CD4-positive, alpha-beta T cell treated with Interleukin-4 for 4 hours (primary cell): ENCODE measurements at places on chromosomes 5 and 9.

DNA sequence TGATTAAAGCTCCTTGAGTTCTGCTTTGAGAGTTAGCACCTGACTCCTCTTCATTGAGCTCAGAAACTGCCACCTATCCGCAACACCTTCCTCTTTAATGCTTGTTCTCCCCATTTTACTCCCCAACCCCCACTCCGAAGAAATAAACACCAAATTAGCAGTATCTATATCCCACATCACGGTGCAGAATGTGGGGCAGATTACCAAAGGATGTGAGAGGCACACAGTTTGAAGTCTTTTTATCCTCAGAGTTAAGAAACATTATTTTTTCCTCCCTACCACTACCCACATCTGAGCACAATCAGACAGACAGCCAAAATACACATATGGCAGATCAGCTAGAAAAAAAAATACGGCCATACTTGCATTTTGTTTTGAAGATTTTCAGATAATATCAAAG lies 26.1 kb upstream of the IL7R start:
- DNase-seq, result peak; percentile 83

DNA sequence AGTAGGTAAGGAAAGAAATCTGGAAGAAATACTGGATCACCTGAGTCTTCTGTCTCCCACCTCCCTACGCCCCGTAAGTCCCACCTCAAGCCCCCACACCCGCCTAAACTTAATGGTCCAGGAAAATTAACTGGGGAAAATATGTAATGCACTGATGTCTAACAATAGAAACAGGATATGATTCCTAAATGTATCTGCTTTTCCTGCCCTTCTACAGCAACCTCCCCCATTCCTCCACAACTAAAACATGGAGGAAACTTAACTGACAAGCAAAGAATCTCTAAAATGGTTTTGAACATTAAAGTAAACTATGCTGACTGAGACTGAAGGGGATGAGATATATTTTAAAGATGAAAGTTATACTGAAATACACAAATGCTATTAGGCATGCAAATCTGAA lies 10.4 kb downstream of the RFX3 start:
- no peak for DNase-seq

- DNase-seq, result no peak
These were observed 135.4 kb upstream of the SPEF2 start for GRCh38 chr5:35482167-35482755.

DNA sequence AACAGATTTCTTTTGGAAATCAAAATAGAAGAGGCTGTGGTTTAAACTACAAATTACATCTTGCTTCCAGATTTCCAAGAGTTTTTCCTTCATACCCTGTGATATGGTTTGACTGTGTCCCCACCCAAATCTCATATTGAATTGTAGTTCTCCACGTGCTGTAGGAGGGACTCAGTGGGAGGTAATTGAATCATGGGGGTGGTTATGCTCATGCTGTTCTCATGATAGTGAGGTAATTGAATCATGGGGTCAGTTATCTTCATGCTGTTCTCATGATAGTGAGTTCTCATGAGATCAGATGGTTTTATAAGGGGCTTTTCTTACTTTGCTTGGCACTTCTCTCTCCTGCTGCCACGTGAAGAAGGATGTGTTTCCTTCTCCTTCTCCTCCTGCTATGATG lies 687.0 kb upstream of the ZNF608 start:
- DNase-seq, result no peak

DNA sequence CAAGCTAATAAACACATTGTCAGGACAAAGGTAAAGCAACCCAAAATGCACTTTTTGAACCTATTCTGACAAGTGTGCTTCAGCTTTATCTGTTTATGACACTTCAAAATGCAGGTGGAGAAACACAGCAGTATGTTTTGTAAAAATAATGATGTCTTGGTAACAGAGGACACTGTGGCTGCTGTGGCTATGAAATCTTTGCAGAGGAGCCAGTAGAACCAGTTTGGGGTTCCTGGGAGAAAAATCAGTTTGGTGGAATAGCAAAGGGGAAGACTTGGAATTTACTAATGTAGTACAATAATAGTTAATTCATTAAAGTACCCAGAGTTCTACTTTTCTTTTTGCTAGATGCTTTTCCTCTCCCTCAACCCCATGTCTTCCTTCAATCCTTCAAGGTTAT lies 40.6 kb downstream of the SIL1 start:
- no peak for DNase-seq

- DNase-seq, result no peak
These were observed 3.8 kb downstream of the DMRT2 start for GRCh38 chr9:1053986-1054425.

- no peak for DNase-seq
These were observed 115.9 kb downstream of the PIK3R1 start for GRCh38 chr5:68331192-68332079.

DNA sequence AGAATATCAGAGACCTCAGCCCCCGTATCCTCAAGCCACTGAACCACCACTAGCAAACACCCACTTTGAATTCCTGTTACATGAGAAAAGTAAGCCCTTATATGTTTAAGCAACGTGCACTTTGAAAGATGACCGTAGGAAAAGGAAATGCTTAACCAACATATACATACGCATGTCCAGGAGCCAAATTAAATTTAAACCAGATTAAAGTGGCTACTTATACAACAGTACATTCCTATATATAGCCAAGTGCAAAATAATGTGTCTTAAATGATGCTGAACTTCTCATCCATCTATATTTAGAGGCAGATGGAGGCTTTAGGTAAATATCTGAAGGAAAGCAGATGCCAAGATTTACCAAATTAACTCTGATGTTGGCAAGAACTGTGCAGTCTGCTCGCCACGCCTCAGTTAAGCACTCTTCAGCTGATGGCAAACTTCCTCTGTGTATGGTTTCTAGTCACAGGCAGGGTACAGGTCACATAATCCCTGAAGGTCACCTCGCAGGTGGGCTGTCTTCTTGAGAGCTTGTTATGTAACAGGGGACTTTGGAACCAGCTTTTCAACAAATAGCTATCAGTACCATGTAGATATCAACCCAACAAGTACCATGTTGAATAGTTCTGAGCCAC lies 8.6 kb downstream of the GCNT4 start:
- DNase-seq, result no peak

DNA sequence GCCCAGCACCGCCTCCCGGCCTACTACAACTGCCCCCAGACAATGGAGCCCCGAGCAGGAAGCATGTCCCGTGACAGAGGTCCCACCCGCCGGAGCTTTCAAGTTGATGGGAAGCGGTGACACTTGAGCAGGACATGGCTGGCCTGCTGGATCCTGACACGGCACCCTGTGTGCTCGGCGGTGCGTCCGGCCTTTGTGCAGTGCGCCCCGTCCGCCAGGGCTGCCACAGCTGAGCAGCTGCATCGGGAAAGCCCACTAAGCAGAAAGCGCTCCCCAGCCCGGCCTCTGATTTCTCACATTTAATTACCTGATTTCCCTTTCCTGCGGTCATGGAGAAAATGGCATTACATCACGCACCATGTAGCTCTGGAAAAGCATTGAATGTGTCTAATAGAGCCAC lies 611.9 kb downstream of the IRX1 start:
- no peak for DNase-seq

- DNase-seq, result no peak
These were observed 17.9 kb downstream of the COL27A1 start for GRCh38 chr9:114172981-114173833.

DNA sequence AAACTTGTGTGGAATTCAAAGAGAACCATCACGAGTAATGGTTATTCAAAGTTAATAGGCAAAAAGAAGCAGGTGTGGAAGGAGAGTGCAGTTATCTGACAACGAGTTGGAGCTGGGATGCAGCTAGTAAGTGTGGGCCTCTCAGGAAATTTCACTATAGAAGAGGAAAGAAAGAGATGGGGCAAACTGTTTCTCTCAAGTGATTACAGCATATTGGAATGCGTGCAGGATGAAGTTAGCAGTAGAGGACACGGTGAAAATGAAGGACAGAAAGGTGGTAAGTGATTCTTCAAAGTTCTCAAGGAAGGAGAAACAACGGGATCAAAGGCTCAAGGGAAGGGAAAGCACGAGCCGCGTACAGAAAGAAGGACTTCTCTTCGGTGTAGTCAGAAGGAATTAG lies 84.0 kb downstream of the ADAMTS12 start:
- no peak for DNase-seq

GRCh38 chr5:115816226-115817081 lies at the start of gene CDO1:
Gene CDO1, minus strand, starts transcription at chr5:115816659. Its CDS starts 262 bp downstream, at chr5:115816397.
- DNase-seq, result no peak

DNA sequence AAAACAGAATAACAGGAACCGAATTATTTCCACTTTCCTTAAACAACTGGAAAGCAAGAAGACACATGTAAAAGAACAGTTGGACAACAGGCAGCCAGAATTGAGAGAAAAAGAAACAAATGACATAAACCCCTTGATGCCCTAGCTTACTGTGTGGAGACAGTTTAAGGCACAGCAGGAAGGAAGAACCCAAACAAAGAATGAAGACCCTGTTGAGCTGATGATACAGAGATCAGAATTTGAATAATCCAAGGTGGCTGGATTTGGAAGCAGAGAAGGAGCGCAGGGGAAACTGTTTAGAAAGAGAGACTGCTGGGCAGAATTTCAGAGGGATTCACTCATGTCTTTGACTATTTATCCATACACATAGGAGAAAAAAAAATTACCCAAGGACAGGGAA lies 316.3 kb upstream of the POU5F2 start:
- no peak for DNase-seq

- no peak for DNase-seq
These were observed 121.2 kb upstream of the ST8SIA4 start for GRCh38 chr5:101024299-101024698.

GRCh38 chr5:5460311-5460710 lies 37.8 kb downstream of the ICE1 start:
- no peak for DNase-seq

GRCh38 chr5:109028608-109029299 lies 281.1 kb downstream of the FER start:
- DNase-seq, result no peak

DNA sequence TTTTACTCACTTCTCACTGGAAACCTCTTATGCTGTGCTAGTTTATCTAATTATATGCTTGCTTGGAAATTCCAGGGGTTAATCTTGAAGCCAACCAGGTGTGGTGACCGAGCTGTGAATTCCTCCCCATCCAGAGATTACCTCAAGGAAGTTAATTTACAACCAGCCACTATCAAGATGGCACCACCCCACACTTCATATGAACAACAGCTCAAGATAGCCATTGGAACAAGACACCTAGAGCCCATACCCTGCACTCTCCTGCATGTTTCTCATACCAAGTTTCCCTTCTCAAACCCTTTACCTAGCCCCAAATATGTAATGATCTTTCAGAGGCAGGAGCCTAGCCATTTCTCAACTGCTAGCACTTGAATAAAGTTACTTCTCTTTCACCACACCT lies 2156.9 kb upstream of the C9orf72 start:
- DNase-seq, result no peak

DNA sequence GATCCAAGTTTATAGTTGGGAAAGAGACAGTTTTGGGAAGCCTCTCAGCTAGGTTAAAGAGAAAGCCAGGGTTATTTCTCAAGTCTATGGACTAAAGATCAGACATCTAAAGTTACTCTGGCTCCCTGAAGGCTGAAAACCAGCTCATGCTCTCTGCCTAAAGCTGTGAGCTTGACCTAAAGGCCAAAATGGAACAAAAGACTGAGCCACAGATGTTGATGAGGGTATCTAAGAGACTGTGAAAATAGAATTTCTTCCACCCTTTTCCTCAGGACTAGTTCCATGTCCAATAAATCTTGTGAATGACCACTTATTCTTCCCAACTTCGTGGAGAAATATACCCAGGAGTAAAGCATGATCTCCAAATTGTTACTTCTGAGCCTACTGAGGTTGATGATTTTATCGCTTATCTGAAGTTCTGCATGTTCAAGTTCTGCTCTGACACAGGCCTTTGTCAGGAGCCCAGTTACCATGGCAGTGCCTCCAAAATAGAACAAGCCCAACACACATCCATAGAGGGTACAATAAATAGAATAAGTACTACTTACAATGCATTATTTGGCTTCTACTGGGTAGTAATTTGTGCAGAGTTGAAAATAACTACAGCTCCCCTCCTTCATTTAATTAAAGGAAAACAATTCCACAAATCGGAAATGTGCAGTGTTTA lies 373.6 kb downstream of the NTRK2 start:
- DNase-seq, result no peak

- DNase-seq, result no peak
These were observed 39.9 kb upstream of the CTXN3 start for GRCh38 chr5:127609011-127609410.

DNA sequence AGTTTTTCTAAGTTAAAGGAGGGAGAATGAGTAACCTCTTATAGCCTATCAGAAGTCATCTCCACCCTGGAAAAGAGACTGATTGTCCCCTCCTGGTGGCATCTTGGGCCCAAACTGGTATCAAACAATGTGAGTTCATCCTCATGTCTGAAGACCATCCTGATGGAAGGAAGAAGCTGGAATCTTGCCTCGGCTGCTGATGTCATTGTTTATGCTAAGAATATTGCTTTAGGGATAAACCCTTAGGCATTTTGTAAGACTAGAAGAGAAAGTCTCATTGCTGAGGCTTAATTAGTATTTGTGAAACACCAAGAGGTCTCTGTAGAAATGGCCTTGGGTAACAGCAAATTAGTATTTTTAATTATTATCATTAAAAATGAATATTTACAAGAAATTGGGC lies 65.7 kb upstream of the KCNN2 start:
- DNase-seq, result no peak

GRCh38 chr5:89470658-89471057 lies 587.7 kb upstream of the MEF2C start:
- no peak for DNase-seq

DNA sequence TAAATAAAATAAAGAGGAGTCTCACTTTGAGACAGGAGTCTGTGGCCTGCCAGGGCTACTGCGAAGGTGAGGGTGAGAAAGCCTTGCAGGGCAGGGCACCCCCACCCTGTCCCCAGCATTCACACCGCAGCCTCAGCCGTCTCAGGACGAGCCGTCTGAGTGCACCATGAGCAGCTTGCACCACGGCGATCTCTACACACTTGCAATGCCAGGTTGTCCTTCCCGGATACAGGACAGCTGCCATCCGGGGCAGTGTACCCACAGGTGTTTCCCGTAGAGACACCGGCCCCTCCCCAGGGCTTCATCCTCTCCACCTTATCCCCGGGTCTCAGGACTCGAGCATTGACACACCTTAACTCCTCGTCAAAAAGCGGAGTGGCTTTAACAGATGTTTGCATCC lies 43.3 kb downstream of the IRX2 start:
- no peak for DNase-seq

DNA sequence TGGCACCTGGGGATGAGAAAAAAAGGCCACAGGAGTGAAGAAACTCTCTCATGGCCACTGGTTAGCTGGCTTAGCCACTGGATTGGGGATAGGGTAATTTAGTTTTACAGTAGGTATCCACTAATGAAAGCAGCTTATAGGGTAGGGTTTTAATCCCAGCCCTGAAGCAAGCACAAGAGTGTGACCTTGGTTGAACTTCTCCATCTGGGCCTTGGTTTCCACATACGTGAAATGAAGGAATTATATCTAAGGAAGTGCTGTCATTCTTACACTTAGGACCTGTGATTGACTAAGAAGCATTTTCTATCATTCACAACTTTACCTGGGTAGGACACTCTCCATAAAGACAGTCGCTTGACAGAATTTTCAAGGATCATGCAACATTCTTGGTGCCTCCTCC lies 49.6 kb downstream of the FAT2 start:
- no peak for DNase-seq
